ENCODE measurements at places on chromosomes 3 and 15. TPM values are rescaled to one million over a fixed set of nuclear protein-coding genes. Genes with fewer than 3 reads are reported as not detected.

Gene MCTP2
- 93.2 TPM for total RNA-seq

DNA sequence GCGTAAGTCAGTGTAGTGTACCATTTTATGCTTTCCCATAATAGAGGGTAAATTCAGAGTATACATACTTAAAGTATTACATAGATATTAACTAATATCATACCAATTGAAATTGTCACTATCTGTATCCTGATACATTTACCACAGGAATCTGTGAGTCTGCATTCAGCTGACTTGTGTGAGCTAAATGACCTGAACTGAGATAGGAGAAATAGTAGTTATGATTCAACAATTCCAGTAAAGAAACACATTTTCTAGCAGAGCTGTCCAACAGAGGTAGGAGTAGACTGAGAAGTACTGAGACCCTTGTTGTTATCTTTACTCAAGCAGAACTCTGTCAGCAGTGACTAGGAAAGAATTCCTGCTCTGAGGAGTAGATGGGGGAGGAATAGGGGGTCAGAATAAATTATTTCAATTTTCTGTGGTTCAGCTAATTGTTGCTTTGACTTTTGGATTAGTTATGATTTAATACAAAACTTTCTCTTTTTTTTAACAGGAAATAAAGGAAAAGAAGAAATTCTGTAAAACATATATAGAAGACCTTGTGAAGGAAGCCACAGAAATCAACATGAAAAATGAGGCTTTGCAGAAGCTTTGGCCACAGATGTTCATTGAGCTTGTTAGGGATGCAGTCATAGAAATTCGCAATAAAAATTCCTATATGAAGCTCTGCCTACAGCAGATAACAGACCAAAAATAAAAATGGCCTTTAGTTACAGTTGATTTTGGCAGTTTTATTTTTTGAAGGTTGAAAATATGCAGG lies 66.2 kb upstream of the THSD4 start:
- H3K27me3 ChIP-seq: no peaks in the 10 kb centered on the region
- H3K4me1 ChIP-seq: no peaks in the 10 kb centered on the region
- no peak overlapping the region for H3K4me3 ChIP-seq
- DNase-seq: no peak
- H3K36me3 ChIP-seq: no peaks in the 10 kb centered on the region

DNA sequence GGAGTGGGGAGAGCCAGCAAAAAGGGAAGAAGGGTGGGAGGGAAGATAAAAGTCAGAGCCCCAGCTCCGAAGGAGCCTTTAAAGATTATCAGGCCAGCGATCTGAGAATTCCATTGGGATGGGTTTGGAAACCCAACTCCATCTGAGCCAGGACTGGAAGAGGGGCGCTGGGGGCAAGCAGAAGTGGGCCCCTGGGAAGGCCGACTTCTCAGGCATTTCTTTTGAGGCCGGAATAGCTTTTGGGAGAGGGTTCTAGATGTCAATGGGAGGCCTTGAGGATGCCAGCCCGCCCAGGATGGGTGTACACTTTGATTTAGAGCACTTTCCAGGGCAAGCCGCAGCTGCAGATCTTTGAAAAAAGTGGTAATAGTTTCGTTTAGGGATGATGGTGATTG lies 6.6 kb upstream of the SOX2 start:
- no peak for DNase-seq
- peaks cover 8% of the 10 kb centered on the region for H3K36me3 ChIP-seq
- no peak overlapping the region for H3K27ac ChIP-seq
- peaks cover 77% of the 10 kb centered on the region for H3K27me3 ChIP-seq
- peaks cover 28% of the 10 kb centered on the region for H3K4me1 ChIP-seq

- no peaks in the 10 kb centered on the region for H3K4me1 ChIP-seq
- H3K36me3 ChIP-seq: no peaks in the 10 kb centered on the region
- no peak overlapping the region for H3K27ac ChIP-seq
These were observed 322.3 kb upstream of the SUCLG2 start for GRCh38 chr3:67976663-67977062.

DNA sequence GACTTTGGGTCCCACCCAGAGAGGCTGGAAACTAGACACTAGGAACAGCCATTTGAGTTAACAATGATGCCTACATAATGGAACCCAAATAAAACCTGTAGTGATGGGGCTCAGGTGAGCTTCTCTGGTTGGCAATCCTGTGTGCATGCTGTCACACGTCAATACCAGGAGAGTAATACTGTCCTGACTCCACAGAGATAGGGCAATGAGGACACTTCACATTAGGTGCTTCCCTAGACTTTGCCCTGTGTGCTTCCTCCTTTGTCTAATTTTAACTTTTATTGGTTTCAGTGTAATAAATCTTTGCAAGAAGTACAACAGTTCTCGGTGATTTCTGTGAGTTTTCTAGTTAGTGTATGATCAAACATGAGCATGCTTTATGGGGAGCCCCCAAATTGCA lies 281.8 kb upstream of the ARRDC4 start:
- no peaks in the 10 kb centered on the region for H3K27me3 ChIP-seq
- H3K36me3 ChIP-seq: no peaks in the 10 kb centered on the region
- H3K4me1 ChIP-seq: no peaks in the 10 kb centered on the region
- no peak overlapping the region for H3K4me3 ChIP-seq

DNA sequence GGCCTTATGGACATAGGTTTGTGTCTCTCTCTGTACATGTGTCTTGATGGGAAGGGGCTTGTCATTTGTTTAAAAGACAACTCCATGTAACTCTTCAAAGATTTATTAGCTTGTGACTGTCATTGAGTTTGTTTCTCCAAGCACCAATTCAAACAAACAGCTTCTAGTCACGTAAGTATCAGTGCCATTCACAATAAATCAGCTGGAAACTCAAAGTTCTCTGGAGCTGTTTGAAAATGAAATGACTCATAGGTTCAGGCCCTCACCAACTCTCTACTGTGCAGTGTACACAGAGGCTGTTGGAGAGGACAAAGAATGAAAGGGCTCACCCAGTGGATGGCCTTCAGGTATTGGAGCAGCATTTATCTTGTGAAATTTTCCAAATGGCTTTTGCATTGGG lies 476.3 kb downstream of the AGBL1 start:
- no peaks in the 10 kb centered on the region for H3K36me3 ChIP-seq
- H3K4me3 ChIP-seq: no peak overlapping the region
- H3K4me1 ChIP-seq: no peaks in the 10 kb centered on the region
- no peaks in the 10 kb centered on the region for H3K27me3 ChIP-seq
- no peak for DNase-seq
